Uterus (tissue), 4 donors: ENCODE measurements at places on chromosomes 1 and 21. TPM values are rescaled to one million over a fixed set of nuclear protein-coding genes. Genes with fewer than 3 reads are reported as not detected.

- no peaks in the 10 kb centered on the region for H3K27me3 ChIP-seq
- H3K36me3 ChIP-seq, result no peaks in the 10 kb centered on the region
- no peak overlapping the region for H3K27ac ChIP-seq
- H3K4me1 ChIP-seq, result no peaks in the 10 kb centered on the region
Measured at GRCh38 chr1:103256490-103256889, 148.2 kb upstream of the COL11A1 start.

GRCh38 chr1:18828224-18828623, 31.2 kb downstream of the TAS1R2 start:
- H3K4me1 ChIP-seq, result no peaks in the 10 kb centered on the region
- no peak overlapping the region for H3K4me3 ChIP-seq
- DNase-seq, result no peak

GRCh38 chr21:27827972-27828371, 861.1 kb upstream of the ADAMTS5 start:
- no peaks in the 10 kb centered on the region for H3K36me3 ChIP-seq
- no peak overlapping the region for H3K27ac ChIP-seq
- no peak for DNase-seq
- no peak overlapping the region for H3K4me3 ChIP-seq
- H3K4me1 ChIP-seq, result no peaks in the 10 kb centered on the region

DNA sequence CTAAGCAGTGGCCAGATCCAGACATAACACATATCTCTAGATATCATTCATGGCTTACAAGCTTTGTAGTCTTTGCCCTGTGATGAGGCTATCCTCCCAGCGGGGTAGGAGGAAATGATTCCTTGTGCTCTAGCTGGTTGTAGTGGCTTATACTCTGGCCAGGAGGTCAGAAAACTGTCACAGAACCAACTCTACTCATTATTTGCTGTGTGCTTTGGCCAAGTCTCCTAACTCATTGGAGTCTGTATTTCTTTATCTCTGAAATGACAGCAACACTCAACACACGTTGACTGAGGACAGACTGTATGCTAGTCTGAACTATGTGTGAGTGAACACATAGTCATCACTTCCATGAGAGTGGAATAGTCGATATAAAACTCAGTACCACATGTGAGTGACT, 116.7 kb upstream of the F3 start:
- H3K27ac ChIP-seq, result no peak overlapping the region
- DNase-seq, result no peak
- H3K4me3 ChIP-seq, result no peak overlapping the region
- H3K36me3 ChIP-seq, result no peaks in the 10 kb centered on the region
- H3K27me3 ChIP-seq, result no peaks in the 10 kb centered on the region

GRCh38 chr1:66415281-66415680, 118.7 kb upstream of the SGIP1 start:
- DNase-seq, result no peak
- H3K27ac ChIP-seq, result no peak overlapping the region
- no peaks in the 10 kb centered on the region for H3K4me1 ChIP-seq
- H3K27me3 ChIP-seq, result no peaks in the 10 kb centered on the region

- H3K36me3 ChIP-seq, result no peaks in the 10 kb centered on the region
- no peak for DNase-seq
- H3K27me3 ChIP-seq, result no peaks in the 10 kb centered on the region
- no peaks in the 10 kb centered on the region for H3K4me1 ChIP-seq
Measured at GRCh38 chr1:113874012-113874879, 2.7 kb upstream of the PTPN22 start.

GRCh38 chr1:180524915-180525714, 22.7 kb upstream of the ACBD6 start:
- no peak overlapping the region for H3K27ac ChIP-seq
- no peaks in the 10 kb centered on the region for H3K4me1 ChIP-seq
- H3K27me3 ChIP-seq, result no peaks in the 10 kb centered on the region
- no peak overlapping the region for H3K4me3 ChIP-seq

GRCh38 chr21:39984286-39984991, 117.2 kb downstream of the PCP4 start:
- no peaks in the 10 kb centered on the region for H3K4me1 ChIP-seq
- no peak overlapping the region for H3K27ac ChIP-seq
- no peaks in the 10 kb centered on the region for H3K27me3 ChIP-seq
- H3K36me3 ChIP-seq, result no peaks in the 10 kb centered on the region
- H3K4me3 ChIP-seq, result no peak overlapping the region

DNA sequence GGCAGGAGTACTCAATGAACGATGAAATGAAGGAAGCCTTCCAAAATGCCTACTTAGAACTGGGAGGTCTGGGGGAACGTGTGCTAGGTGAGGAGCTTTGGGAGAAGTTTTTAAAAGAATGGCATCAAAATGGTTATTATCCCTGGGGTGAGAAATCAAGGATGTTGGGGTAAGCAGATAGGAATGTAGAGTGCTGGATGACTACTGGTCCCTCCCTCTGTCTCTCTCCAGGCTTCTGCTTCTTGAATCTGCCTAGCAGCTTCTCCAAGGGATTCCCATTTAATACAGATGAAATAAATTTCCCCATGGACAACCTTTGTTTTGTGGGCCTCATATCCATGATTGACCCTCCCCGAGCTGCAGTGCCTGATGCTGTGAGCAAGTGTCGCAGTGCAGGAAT, 19.0 kb upstream of the CASQ1 start:
- H3K36me3 ChIP-seq, result no peaks in the 10 kb centered on the region
- H3K4me1 ChIP-seq, result no peaks in the 10 kb centered on the region
- H3K27ac ChIP-seq, result no peak overlapping the region
- H3K4me3 ChIP-seq, result no peak overlapping the region

- H3K4me3 ChIP-seq, result peak overlapping the region; percentile 68
- H3K4me1 ChIP-seq, result peaks cover 3% of the 10 kb centered on the region
- peak; percentile 49 for DNase-seq
- no peaks in the 10 kb centered on the region for H3K27me3 ChIP-seq
Measured at GRCh38 chr1:153962088-153963029, 978 bp downstream of the SLC39A1 start.

GRCh38 chr1:233244183-233244582, 51.3 kb downstream of the PCNX2 start:
- peaks cover 11% of the 10 kb centered on the region for H3K4me1 ChIP-seq
- H3K27ac ChIP-seq, result no peak overlapping the region
- DNase-seq, result no peak
- no peaks in the 10 kb centered on the region for H3K27me3 ChIP-seq
- H3K4me3 ChIP-seq, result no peak overlapping the region

DNA sequence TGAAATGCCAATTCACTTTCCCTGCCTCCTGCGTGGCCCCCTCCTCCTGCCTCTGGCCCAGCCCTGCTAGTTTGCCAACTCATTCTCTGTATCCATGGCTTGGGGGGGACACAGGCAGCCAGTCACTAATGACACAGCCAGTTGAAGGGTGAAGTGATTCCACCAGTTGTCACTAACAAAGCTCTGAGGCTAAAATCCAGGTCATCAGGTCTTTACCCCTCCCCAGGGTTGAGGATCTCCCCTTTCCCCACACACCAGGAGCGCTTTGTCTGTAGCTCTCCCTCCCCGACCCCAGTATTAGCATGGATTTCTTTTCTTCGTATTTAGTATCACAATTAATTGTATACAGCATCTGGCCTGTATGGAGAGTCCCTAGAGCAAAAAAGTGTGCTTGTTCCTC, 394.1 kb downstream of the RRAGC start:
- no peak overlapping the region for H3K27ac ChIP-seq
- H3K4me1 ChIP-seq, result no peaks in the 10 kb centered on the region
- no peak for DNase-seq
- H3K27me3 ChIP-seq, result no peaks in the 10 kb centered on the region

DNA sequence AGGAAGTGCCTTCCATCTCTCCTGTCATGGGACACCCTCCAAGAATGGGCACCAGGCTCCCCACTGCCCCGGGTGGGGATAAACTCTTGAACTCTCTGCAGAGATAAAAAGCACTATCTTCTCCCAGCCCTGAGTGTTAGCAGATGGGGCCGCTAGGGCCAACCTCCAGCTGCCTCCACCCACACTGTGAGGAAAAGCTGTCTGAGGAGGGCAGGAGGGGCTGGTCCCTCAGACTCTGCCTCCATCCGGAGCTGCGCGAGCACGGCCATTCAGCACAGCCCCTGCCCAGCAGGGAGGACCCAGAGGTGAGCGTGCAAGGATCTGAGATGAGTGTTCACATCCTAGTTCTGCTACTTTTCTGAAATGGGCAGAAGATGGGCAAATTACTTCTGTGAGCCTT, 51.8 kb upstream of the TRABD2B start:
- H3K4me3 ChIP-seq, result no peak overlapping the region
- H3K27me3 ChIP-seq, result no peaks in the 10 kb centered on the region
- no peaks in the 10 kb centered on the region for H3K36me3 ChIP-seq
- no peak overlapping the region for H3K27ac ChIP-seq
- no peaks in the 10 kb centered on the region for H3K4me1 ChIP-seq
- DNase-seq, result no peak

- DNase-seq, result no peak
- peak overlapping the region; percentile 47 for H3K27ac ChIP-seq
- H3K4me1 ChIP-seq, result peaks cover 13% of the 10 kb centered on the region
- H3K4me3 ChIP-seq, result no peak overlapping the region
- H3K36me3 ChIP-seq, result no peaks in the 10 kb centered on the region
Measured at GRCh38 chr1:115326419-115326818, 11.6 kb downstream of the NGF start.

DNA sequence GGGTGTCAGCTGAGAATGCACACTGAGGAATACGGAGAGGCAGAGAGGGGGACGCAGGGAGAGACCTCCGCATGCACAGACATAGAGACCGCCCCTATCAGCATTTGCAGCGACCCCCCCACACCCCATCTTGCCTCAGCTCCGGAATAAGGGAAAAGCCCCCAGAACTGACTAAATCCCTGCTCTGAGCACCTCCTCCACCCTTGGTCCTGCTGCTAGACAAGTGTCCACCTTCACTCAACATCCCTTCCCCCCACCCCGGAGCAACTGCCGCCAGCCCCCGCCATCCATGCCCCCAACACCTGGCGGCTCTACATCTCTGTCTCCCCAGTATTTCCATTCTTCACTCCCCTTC, 769 bp downstream of the SV2A start:
- no peaks in the 10 kb centered on the region for H3K36me3 ChIP-seq
- H3K27ac ChIP-seq, result peak overlapping the region; percentile 58
- no peaks in the 10 kb centered on the region for H3K4me1 ChIP-seq
- H3K27me3 ChIP-seq, result no peaks in the 10 kb centered on the region

DNA sequence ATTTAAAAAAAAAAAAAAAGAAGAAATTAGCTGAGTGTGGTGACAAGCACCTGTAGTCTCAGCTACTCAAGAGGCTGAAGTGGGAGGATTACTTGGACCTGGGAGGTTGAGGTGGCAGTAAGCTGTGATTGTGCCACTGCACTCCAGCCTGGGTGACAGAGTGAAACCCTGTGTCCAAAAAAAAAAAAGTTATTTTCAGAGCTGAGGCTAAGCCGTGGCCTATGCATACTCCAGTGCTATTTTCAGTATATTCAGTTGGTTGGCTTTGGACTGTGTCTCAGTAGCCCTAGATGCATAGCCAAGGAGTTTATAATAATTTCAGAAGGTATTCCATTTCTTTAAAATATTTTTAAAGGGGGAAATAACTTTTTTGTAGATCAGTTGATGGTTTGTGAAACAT, 140.5 kb upstream of the L1TD1 start:
- no peaks in the 10 kb centered on the region for H3K36me3 ChIP-seq
- no peaks in the 10 kb centered on the region for H3K27me3 ChIP-seq
- no peaks in the 10 kb centered on the region for H3K4me1 ChIP-seq
- no peak overlapping the region for H3K27ac ChIP-seq

- H3K27me3 ChIP-seq, result no peaks in the 10 kb centered on the region
- no peaks in the 10 kb centered on the region for H3K36me3 ChIP-seq
- H3K27ac ChIP-seq, result no peak overlapping the region
- H3K4me1 ChIP-seq, result no peaks in the 10 kb centered on the region
- DNase-seq, result no peak
Measured at GRCh38 chr21:46294647-46295176, 8.6 kb downstream of the YBEY start.

- peaks cover 7% of the 10 kb centered on the region for H3K4me1 ChIP-seq
- no peaks in the 10 kb centered on the region for H3K27me3 ChIP-seq
- no peak for DNase-seq
- H3K36me3 ChIP-seq, result no peaks in the 10 kb centered on the region
Measured at GRCh38 chr1:164937291-164937690, 378.3 kb downstream of the PBX1 start.

GRCh38 chr1:181517181-181517875, 34.0 kb downstream of the CACNA1E start:
- H3K36me3 ChIP-seq, result no peaks in the 10 kb centered on the region
- no peak for DNase-seq
- no peak overlapping the region for H3K27ac ChIP-seq
- no peak overlapping the region for H3K4me3 ChIP-seq

GRCh38 chr1:239212811-239213220, 173.6 kb upstream of the CHRM3 start:
- no peaks in the 10 kb centered on the region for H3K4me1 ChIP-seq
- no peaks in the 10 kb centered on the region for H3K36me3 ChIP-seq
- no peaks in the 10 kb centered on the region for H3K27me3 ChIP-seq
- no peak for DNase-seq

DNA sequence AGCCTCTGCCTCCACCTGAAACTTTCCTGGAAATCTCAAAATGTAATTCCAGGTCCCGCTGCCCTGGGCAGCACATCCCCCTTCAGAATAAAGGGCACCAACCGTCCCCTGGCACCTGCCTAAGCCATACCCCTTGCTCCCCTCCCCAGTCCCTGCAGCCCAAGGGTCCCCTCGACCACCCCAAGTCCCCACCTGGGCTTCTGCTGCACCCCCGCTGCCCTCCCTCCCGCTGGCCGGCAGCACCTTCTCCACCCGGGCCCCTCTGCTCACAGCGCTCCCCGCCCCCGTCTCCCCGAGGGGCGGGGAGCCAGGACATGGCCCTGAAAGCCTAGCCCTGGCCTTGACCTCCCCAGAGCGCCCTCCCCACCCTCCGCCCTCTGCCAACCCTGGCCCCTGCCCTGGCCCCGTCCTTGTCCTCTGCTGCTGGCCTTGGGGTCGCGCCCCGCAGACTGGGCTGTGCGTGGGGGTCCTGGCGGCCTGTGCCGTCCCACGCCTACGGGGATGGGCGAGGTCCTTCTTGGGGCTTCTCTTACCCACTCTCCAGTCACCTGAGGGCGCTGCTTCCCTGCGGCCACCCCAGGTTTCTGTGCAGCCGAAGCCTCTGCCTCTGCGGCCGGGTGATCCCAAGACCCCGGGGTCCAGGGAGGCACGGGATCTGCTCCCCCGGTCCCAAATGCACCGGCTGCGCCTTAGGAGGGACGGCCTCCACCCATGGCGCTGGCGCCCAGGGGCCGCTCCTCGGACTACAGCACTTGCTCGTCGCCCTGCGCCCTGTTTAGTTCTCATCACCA, 41.7 kb downstream of the WDR4 start:
- DNase-seq, result peak; percentile 9
- no peaks in the 10 kb centered on the region for H3K36me3 ChIP-seq
- no peak overlapping the region for H3K27ac ChIP-seq
- no peaks in the 10 kb centered on the region for H3K27me3 ChIP-seq
- H3K4me3 ChIP-seq, result no peak overlapping the region
- no peaks in the 10 kb centered on the region for H3K4me1 ChIP-seq

GRCh38 chr1:172823534-172823933, 164.6 kb downstream of the FASLG start:
- no peaks in the 10 kb centered on the region for H3K4me1 ChIP-seq
- H3K36me3 ChIP-seq, result no peaks in the 10 kb centered on the region
- no peak overlapping the region for H3K27ac ChIP-seq

GRCh38 chr1:29017235-29017634, 102.9 kb downstream of the EPB41 start:
- no peaks in the 10 kb centered on the region for H3K4me1 ChIP-seq
- no peak overlapping the region for H3K27ac ChIP-seq
- H3K4me3 ChIP-seq, result no peak overlapping the region
- no peaks in the 10 kb centered on the region for H3K36me3 ChIP-seq

SHE gene
- total RNA-seq, result 44.5 TPM

ATAD3C gene
- total RNA-seq, result 0.77 TPM

DTL gene
- 0.73 TPM for total RNA-seq

SMCP gene
- total RNA-seq, result not detected

CDC42 gene
- 570 TPM for total RNA-seq

PTGS2 gene
- total RNA-seq, result 1.8 TPM

CFHR3 gene
- not detected for total RNA-seq

ITLN1 gene
- total RNA-seq, result 0.90 TPM

MIXL1 gene
- not detected for total RNA-seq

ARHGAP29 gene
- total RNA-seq, result 20.0 TPM

TNNI3K gene
- 0.26 TPM for total RNA-seq
